ENCODE measurements at places on chromosomes 5 and 9.

DNA sequence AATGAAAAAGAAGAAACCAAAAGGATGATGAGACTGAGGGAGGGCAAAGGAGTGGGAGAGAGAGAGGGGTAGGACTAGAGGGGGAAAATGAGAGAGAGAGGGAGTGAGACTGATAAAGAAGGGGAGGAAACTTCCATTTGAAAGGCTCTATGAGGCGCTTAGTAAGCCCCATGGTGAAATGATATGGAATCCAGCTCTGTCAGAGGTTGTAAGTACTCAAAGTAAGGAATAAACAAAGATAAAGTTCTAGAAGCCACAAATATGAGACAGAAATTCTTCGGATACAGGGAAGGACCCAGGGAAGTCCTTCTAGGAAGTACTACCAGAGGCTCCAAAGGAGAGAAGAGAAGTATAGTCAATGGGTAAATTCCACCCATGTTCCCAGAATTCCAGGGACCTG is 21.7 kb upstream of the VLDLR start:
- DNase-seq = no peak

GRCh38 chr5:62909326-62909725 is 330.7 kb downstream of the LRRC70 start:
- no peak for DNase-seq

DNA sequence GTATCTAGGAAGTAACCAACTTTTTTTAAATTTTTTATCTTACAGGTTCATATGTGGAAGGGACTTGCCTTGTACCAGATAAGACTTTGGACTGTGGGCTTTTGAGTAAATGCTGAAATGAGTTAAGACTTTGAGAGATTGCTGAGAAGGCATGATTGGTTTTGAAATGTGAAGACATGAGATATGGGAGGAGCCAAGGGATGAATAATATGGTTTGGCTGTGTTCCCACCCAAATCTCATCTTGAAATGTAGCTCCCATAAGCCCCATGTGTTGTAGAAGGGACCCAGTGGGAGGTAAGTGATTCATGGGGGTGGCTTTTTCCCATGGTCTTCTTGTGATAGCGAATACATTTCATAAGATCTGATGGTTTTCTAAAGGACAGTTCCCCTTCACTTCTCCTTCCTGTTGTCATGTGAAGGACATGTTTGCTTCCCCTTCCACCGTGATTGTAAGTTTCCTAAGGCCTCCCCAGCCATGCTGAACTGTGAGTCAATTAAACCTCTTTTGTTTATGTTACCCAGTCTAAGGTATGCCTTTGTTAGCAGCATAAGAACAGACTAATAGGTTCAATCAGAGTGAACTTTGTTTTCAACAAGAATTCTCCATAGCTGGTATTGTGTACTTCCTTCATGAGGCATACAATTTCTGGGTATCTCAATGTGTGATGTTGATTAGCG is 535.6 kb upstream of the MEF2C start:
- DNase-seq = no peak

DNA sequence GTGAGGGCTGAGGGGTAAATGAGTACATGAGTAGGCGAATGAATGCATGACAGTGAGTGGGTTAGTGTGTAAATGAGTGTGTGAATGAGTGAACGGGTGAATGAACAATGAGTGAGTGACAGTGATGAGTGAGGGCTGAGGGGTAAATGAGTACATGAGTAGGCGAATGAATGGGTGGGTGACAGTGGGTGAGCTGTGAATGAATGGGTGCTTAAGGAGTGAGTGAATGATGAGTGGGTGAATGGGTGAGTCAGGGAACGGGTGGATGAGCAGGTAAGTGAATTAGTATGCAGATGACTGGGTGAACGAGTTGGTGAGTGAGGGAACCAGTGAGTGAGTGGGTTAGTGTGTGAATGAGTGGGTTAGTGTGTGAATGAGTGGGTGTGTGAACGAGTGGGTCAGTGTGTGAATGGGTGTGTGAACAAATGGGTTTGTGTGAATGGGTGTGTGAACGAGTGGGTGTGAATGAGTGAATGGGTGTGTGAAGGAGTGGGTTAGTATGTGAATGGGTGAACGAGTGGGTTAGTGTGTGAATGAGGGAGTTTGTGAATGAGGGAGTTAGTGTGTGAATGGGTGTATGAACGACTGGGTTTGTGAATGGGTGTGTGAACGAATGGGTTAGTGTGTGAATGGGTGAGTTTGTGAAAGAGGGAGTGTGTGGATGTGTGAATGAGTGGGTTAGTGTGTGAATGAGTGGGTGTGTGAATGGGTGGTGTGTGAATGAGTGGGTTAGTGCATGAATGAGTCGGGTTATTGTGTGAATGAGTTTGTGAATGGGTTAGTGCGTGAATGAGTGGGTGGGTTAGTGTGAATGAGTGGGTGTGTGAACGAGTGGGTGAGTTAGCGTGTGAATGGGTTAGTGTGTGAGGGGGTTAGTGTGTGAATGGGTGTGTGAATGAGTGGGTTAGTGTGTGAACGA is 32.9 kb downstream of the NKD2 start:
- DNase-seq = no peak

DNA sequence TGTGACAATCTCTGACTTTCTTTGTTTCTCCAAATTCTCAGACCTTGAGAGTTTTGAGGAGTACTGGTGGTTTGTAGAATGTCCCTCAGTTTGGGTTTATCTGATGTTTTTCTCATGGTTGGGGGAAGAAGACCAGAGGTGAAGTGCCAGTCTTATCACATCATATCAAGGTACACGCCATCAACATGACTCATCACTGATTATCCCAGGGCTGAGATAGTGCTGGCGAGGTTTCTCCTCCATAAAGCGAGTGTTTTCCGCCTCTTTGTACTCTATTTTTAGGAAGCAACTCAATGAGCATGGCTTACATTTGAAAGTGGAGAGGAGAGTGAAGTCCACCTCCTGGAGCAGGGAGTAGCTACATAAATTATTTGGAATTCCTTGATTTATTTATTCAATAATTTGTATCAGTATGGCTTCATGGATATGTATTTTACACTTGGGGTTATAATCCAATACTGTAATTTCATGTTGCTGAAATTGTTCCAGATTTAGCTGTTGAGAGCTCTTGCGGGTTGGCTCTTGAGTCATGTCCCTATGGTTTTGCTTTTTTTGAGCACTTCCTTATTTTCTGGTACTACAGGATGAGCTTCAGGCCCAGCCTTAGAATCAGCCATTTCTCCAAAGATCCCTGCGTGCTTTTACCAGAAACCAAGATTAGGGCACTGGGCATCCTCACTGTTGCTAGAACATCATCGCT is 23.9 kb downstream of the DCANP1 start:
- no peak for DNase-seq

GRCh38 chr9:112548836-112549595 is 62.4 kb downstream of the KIAA1958 start:
- DNase-seq = no peak

DNA sequence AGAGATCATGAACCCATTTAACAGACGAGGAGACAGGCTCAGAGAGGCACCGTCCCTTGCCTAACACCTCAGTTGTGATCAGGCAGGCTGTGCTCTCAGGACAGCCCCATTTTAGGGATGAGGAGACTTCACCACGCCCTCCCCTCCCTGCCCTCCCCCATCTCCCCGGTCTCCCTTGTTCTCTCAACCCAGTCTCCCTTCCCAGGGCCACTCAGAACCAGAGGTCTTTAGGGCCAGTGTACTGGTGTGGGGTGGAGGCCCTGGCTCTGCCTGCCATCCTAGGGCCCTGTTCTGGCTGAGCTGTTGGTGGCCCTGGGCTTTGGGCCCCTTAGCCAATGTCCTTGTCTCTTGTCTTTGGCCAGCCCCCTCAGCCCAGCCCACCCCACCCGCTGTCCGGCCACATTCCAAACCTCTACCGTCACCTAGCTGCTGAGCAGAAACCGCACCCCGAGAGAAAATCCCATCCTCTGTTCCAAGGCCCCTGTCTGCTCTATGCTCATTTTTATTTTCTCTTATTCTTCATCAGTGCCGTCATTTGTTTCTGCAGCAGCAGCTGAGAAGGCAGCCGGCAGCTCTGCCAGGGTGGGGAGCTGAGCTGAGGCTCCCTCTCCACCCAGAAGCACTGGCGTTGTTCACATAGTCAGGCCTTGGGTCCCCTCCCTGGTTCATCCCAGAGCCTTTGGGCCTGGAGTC is 33.9 kb downstream of the OLFML2A start:
- DNase-seq = no peak

- DNase-seq = no peak
These were observed 302.4 kb upstream of the PANK3 start for GRCh38 chr5:168881427-168882149.

DNA sequence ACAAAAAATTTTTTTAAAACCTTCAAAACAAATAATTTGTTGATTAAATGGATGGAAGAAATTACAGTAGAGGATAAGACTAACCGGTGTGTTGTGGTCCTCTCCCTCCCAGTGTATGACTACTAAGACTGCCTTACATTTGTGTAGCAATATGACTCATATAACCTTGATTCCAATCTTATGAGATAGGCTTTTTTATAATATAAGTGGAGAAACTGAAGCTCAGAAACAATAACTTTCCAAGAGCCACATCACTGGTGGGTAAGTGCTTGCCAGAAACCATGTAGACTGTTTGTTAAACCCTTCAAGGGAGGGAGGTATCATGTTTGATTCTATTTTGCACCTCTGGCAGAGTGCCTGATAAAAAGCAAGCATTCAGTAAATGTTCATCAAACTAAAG is 47.5 kb downstream of the NLN start:
- DNase-seq = no peak

- no peak for DNase-seq
These were observed 36.9 kb upstream of the TMEM250 start for GRCh38 chr9:136155576-136155975.

- DNase-seq = no peak
These were observed 60.6 kb upstream of the ZFR start for GRCh38 chr5:32504989-32505596.

GRCh38 chr5:31996909-31997308 is 177.2 kb downstream of the GOLPH3 start:
- DNase-seq = no peak
